NB4 (cell line): ENCODE measurements at places on chromosomes 6 and 20.

GRCh38 chr6:40394381-40394780 lies 192.8 kb downstream of the LRFN2 start:
- no peak for DNase-seq

DNA sequence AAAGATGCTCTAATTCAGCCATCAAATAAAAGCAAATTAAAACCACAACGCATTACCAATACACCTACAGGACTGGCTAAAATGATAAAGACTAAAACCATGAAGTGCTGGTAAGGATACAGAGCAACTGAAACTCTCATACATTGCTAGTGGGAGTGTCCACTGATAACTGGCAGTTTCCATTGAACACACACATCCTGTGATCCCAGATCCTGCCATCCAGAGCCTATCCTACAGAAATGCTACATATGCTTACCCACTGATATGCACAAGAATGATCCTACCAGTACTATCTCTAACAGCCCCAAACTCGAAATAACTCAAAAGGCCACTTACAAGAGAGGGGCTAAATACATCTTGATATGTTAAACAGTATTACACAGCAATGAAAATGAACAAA lies 81.0 kb downstream of the FYN start:
- DNase-seq: no peak

- DNase-seq: no peak
These were observed 8.4 kb downstream of the AMD1 start for GRCh38 chr6:110882824-110883554.

DNA sequence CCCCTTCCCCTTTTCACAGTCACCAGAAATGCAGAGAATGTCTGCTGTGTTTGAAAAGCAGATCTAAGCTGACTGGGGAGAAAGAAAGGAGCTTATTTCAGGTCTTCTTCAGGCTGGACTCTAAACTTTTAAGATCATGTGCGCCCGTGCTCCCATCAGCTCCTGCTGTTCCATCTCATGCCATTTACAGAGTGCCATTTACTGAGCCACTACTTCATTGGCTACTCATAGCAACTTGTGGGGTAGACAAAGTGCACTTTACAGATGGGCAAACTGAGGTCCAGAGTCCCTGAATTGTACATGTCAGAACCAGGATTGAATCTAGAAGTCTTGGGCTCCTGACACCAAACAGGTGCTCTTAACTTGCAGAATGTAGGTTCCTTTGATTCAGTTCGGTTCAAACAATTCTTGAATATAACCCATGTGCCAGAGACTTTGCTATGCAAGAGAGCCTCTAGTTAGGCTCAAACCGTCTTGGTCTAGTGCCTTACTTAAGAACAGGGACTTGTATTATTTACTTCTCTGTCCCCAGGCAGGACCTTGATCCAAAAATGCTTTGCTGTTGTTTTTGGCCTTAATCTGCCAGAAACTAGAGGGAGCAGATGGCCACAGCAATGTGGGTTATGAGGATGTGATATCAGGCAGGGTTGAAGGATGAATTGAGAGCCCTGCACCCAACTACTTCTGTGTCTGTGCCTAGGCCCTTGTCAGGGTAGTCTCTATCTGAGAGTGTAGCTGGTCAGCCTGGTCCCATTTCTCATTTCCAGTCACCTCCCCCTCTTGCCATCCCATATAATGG lies 56.4 kb downstream of the RALY start:
- no peak for DNase-seq

DNA sequence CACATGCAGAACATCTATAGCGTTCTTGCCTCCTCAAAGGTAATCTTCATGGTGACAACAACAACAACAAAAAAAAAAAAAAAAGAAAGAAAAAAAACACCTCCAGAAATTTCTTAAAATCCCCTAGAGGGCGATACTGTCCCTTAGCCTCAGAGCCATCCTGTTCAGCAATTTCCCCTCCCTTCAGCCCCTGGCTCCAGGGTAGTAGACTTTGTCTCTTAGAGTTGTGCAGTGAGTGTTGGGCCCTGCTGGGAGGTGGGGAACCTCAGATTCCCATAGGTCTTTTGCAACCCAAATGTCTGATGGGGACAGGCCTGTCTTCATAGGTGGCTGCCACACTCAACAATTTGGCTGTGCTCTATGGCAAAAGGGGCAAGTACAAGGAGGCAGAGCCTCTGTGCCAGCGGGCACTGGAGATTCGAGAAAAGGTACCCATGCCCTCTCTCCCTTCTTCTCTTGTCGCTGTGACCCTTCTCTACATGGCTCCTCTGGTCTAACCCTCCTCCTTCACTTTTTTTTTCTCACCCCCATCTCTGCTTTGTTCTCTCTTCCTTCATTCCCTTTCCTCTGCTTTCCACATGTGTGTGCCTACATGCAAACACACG lies 6.0 kb upstream of the PTK7 start:
- peak; percentile 77 for DNase-seq

- DNase-seq: no peak
These were observed 59.6 kb upstream of the EMILIN3 start for GRCh38 chr20:41426086-41426830.

GRCh38 chr20:11008444-11009033 lies 334.7 kb upstream of the JAG1 start:
- no peak for DNase-seq

DNA sequence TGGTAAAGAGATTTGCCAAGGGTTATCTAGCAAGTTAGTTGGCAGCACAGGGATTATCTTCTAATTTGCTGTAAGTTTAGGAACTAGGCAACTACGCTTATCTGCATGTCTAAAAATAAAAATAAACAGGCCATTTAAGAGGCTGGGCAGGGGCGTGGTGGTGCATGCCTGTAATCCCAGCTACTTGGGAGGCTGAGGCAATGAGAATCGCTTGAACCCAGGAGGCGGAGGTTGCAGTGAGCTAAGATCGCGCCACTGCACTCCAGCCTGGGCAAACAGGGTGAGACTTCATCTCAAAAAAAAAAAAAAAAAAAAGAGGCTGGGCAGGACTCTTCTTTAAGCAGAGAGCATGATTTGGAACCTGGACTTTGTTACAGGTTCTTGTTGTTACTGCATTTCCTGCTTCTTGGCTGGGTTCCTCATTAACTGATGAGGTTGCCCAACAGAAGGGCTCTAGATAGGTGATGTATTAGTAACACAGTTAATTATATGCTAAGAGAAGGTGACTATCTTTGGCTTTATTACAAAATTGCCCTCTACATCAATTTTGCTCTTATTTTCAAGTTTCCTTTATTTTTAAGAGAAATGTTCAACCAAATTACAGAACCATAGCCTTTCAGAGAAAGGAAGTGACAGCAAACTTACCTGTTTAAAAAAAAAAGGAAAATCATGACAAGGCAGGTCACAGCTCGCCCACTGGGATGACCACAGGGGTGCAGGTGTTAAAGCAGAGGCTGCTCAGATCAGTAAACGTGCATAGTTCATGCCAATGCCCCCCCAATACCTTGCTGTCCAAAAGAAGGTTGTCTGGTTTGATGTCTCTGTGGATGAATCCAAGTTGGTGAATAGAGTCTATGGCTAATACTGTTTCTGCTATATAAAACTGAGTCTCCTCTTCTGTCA lies 32.5 kb downstream of the STK38 start:
- no peak for DNase-seq

DNA sequence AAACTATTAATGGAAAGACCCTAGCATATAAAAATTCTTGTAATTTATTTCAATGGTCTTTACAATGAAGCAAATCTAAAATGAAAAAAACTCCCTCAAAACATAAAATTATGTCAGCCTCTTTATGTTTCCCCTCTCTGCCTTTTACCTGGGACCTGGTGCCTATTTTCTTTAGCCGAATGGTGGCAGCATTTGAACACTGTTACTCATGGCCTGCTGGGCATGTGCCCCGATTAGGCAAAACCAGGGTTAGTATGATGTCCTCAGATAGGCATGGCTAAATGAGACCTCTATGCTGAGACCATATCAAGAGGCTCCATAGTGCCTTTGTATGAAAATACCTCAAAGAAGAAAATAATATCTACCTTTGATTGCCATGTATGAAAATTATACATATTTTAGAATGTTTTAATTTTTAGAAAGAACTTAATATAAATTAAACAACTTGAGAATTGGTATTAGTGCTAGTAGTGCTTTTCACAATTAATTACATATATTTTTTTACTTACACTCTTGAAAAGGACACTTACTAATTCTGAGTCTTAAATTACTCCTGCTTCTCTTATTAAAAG lies 22.5 kb upstream of the C6orf58 start:
- peak; percentile 57 for DNase-seq

- DNase-seq: no peak
These were observed 143.5 kb upstream of the NOX3 start for GRCh38 chr6:155599160-155599559.

DNA sequence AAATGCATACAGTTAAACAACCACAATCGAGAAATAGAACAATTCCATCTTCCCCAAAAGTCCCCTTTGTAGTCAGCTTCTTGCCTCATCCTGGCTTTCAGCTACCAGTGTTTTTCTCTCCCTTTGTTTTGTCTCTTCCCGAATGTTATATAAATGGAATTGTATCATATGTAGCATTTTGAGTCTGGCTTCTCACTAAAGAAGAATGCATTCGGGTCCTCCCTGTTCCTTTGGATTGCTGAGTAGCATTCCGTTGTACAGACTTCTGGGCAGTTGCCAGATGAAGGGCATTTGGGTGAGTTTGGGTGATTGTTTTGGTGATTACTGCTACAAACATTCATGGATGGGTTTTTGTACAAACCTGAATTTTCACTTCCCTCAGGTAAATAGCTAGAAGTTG lies 27.8 kb downstream of the PRPH2 start:
- no peak for DNase-seq

GRCh38 chr20:10521068-10521831 lies 86.1 kb downstream of the SLX4IP start:
- DNase-seq: peak; percentile 66

- DNase-seq: no peak
These were observed 125.3 kb upstream of the B3GAT2 start for GRCh38 chr6:71082033-71082650.

- DNase-seq: no peak
These were observed 79.6 kb downstream of the RPS12 start for GRCh38 chr6:132893772-132894490.

- no peak for DNase-seq
These were observed 96.1 kb downstream of the VEGFA start for GRCh38 chr6:43865932-43866645.

GRCh38 chr20:63978319-63979228 lies 868 bp downstream of the SAMD10 start:
- DNase-seq: peak; percentile 92

- no peak for DNase-seq
These were observed 22.1 kb downstream of the DUSP22 start for GRCh38 chr6:314377-314776.

GRCh38 chr20:63945031-63945658 lies 11.1 kb downstream of the UCKL1 start:
- no peak for DNase-seq

GRCh38 chr6:122694602-122695001 lies 84.4 kb downstream of the PKIB start:
- no peak for DNase-seq

DNA sequence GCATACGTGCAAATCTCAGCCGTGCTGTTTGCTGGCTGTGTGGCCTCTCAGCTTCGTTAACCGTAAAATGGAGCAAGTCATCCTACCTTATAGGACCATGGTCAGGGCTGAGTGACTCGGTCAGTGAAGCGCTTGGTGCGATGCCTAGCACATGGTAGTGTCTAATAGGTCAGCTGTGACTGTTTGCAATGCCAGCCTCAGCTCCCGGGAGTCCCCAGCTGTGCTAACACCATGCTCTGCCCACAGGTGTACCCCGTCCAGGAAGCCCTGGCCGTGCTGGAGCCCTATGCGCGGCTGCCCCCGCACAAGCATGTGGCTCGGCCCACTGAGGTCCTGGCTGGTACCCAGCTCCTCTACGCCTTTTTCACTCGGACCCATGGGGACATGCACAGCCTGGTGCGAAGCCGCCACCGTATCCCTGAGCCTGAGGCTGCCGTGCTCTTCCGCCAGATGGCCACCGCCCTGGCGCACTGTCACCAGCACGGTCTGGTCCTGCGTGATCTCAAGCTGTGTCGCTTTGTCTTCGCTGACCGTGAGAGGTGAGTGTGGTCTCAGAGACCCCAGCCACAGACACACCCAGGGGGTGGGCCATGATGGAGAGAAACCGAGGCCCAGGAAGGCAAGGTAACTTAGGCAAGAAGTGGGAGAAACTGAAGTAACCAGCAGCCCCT lies 10.6 kb downstream of the TRIB3 start:
- DNase-seq: no peak

GRCh38 chr6:142675517-142675916 lies 269.5 kb downstream of the HIVEP2 start:
- DNase-seq: no peak
